ENCODE measurements at places on chromosomes 1 and 21.
A peak's percentile ranks its signal among the peaks of the same experiment; 100 is the strongest.

DNA sequence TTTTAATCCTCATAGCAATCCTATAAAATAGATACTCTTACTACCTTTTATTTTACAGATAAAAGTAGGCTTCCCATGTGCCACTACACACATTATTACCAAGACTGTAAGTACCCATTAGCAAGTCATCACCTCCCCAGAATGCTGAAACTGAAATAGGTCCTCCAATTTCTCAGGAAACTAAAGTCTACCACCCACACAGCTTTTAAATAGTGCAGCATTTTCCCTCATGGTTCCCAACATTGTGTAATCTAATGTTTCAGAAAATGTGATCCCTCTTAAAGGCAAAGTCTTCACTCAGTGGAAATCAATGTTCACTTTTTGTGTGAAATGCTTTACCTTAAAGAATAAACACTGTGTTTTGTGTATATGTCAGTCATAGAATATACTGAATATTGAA, 356.5 kb downstream of the GPATCH2 start:
- no peak for DNase-seq

- DNase-seq, result no peak
These were observed 48.1 kb upstream of the EEIG2 start for GRCh38 chr1:108511764-108512163.

DNA sequence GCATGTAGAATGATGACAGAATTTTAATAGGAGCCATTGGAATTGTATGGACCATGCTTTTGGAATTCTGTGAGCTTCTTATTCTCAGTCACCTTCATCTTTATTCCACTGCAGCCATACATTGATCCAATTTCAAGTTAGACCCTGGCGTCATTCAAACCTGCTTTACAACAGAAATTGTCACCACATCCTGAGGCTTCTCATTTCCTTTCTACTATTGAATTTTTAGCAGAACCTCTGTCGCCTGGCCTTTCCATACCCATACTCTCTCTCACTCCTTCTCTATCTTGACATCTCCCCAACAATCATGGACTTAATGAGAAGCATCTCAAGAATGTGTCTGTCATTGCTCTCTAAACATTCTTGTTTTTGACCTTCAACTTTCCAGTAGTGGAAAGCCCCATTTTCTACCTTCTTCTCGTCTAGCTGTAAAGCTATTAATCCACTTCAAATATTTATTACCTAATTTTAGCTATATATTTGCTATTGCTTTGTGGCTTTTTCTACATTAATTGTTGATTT, 74.1 kb downstream of the CRB1 start:
- no peak for DNase-seq

DNA sequence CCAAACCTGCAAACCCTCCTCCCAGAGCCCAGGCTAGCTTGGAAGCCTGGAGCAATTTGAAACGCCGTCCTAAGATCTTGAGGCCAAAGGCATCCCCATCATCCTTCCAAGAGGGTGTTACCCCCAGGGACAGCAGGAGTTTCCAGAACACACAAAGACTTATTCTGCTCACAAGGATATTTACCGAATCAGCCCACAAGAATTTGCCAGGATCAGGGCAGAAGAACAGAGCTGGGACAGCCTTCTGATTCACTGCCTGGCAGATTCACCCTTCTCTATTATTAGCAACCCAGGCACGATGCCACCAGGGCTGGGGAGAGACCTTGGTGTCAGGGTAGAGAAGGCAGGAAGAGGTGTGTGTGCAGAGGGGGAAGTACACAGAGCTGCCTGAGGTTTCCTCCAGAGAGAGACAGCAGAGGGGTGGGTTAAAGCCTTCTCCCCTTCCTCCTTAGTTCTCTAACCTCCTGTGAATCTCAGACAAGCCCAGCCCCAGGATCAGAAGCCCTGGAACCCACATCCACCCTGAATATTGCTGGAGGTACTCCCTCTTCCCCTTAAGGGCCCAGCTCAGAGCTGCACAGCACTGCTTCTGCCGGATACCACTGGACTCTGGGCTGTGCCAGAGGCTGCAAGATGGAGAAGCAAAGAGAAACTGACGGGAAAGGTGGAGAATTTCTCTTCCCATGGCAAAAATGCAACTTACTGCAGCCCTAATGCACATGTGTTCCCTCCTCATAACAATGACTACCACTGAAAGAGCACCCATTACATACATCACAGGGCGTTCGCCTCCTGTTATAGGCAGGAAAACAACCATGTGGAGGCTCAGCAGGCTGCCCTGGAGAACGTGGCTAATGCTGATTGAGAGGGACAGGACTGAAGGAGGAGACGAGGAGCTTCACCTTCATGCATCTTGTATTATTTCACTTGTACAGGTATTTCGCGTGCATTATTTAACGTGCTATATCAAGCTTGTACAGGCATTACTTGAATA, 61.8 kb downstream of the ITPKB start:
- DNase-seq, result no peak

DNA sequence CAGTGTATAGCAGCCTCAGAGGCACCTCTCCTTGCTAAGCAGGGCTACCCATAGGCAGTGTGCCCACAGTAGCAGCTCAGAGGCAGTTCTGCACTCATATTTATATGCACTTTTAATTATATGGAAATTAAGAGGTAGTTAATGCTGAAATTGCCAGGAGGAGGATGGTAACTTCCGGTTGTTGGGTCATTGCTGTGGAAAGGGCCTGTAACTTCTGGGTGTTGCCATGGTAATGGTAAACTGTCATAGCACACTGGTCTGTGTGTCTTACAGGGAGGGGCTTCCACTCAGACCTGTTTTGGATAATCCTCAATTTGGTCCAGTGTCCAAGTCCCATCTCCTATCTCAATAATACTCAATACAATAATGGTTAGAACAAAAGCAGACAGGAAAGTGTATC, 7.6 kb downstream of the CFH start:
- DNase-seq, result no peak

DNA sequence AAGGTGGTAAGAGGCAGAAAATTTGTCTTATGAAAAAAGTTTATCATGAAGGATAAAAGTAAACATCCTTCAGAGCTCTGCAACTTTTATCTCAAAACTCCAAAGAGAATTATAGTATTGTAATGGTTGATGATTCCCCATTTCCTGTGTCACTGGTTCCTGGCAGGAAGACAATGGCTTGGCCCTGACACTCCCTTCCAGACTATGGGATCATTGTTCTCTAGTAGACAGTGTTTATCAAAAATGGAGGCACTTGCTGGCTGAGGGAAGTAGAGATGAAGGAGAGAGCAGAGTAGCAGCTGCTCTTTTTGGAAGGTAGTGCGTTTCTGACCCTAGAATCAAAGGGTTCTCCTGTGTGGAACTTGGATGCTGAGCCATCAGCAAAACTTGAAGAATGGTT, 145.9 kb upstream of the ATP1B1 start:
- DNase-seq, result peak; percentile 5

GRCh38 chr1:214261206-214262123, 19.5 kb upstream of the SMYD2 start:
- peak; percentile 31 for DNase-seq

DNA sequence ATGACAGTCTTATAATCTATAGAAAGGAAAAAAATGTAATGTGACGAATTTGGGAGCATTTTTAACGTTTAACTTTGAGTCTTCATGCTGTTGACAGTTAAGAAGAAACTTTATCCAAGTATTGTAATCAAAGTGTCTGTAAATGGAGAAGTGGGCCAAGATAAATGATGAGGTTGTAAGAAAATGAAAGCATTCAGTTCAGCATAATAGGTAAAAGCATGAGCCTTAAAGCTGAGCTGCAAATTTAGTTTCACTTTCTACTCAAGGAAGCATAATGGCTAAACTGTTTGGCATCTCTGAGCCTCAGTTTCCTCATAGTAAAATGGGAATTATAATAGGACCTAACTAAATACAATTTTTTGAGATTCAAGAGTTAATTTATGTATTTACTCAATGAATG, 1554.8 kb downstream of the KCNT2 start:
- DNase-seq, result no peak

- DNase-seq, result no peak
These were observed 461.7 kb downstream of the PTPRU start for GRCh38 chr1:29698033-29698432.

GRCh38 chr1:14524826-14525636, 73.5 kb upstream of the KAZN start:
- no peak for DNase-seq

- DNase-seq, result no peak
These were observed 28.9 kb downstream of the RPAP2 start for GRCh38 chr1:92327794-92328193.

- no peak for DNase-seq
These were observed 516.6 kb downstream of the SMYD3 start for GRCh38 chr1:245990315-245991022.

DNA sequence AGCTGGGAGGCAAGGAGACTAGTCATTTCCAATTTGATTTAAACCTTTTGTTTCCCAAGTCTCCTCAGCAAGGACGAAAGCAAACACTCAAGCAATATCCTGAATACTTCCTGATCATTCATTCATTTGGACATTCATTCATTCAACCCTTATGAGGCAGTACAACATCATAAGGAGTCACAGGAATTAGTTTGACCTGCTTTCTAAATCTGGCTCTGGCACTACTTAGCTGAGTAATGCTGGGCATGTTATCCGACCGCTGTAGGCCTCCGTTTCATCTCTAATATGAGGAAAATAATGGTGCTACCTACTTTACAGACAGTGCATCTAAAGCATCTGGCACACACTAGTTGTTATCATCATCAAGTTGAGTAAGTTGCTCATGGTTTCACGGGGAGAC, 11.7 kb downstream of the FAM78B start:
- no peak for DNase-seq

- DNase-seq, result no peak
These were observed 71.4 kb upstream of the PPP2R5A start for GRCh38 chr1:212213784-212214183.

DNA sequence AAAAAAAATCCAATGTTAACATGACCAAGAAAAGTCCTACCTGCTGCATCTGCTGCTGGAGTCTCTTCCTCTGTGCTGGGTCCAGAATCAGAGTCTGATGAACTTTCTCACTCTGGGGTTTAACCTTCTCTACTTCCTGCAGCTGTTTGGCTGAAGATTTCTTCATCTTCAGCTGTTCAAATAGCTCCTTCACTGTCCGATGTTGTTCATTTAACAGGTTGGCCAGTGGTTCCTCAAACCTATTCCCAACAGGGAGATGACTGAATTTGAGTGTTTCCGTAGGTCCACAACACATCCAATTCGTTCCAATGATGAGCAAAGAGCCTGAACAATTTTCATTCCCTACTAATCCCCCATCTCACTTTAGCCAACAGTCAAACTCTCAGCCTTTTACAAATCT, 79.4 kb downstream of the GON4L start:
- no peak for DNase-seq

Measured in NCI-H748 treated with DMSO at 0.1 percent for 48 hours (cell line).